ENCODE measurements at places on chromosomes 7 and 10. TPM values are rescaled to one million over a fixed set of nuclear protein-coding genes. Genes with fewer than 3 reads are reported as not detected.

DNA sequence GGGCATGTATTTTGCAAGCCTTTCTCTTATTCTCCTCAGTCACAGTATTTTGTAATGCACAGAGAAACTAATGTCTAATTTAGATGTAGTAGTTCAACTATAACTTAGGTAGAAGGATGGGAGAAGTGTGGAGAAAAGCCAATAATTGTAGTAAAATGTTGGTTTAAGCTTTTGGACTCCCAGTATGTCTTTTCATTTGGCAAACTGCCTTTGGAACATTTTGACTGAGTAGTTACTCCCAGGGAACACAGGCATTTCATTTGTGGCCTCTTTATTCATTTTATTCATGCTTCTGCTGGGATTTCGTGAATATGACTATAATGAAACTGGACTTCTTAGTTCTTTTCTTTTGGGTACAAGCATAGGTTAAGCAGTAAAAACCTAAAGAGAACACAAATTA lies 79.0 kb downstream of the EXOC4 start:
- peak; percentile 35 for DNase-seq

- no peak for DNase-seq
Observed at GRCh38 chr10:24449321-24449740, 240.4 kb downstream of the KIAA1217 start.

DNA sequence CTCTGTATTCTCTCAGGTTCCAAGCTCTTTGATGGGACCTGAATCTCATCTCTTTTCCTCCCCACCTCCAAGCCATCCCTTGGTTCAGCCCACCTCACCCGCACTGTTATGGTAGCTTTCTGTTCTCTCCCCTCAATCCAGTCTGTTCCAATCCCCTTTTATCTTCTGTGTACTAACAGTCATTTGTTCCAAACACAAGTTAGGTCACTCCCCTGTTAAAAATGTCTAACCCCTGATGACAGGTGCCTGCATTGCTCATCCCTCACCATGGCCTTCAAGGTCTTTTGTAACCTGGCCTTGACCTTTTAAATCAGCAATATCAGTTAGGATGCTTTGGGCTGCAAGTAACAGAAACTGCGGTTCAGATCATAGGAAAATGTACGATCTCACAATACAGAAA lies 74.8 kb downstream of the CYP26A1 start:
- DNase-seq, result no peak

DNA sequence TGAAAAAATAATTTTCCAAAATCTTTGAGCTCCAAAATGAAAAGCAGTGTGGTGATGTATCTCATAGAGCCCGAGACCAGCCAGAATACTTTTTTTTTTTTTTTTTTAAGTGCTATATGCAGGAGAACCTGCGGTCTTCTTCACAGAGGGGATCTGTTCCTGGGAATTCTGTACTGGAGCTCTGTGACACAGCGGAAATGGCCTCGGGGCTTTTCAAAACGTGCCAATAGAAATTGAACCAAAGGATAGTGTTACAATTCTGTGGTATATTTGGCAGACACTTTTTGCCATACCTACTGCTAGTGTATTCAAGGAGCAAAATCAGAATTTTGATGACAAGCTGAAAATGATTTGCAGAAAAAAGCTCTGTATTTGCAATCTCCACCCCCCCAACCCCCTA lies 1429.3 kb upstream of the LRRTM3 start:
- no peak for DNase-seq

- no peak for DNase-seq
Observed at GRCh38 chr10:132326344-132326889, 5.6 kb upstream of the LRRC27 start.

GRCh38 chr7:157019718-157020451 lies 9.4 kb upstream of the MNX1 start:
- DNase-seq, result no peak

- no peak for DNase-seq
Observed at GRCh38 chr7:154929006-154929726, 73.8 kb downstream of the PAXIP1 start.

GRCh38 chr10:73207883-73208282 lies 39.2 kb downstream of the DNAJC9 start:
- no peak for DNase-seq

GRCh38 chr7:131839967-131840690 lies 283.7 kb upstream of the PODXL start:
- DNase-seq, result no peak

GRCh38 chr7:87345962-87346371 lies 503 bp downstream of the CROT start:
- no peak for DNase-seq

DNA sequence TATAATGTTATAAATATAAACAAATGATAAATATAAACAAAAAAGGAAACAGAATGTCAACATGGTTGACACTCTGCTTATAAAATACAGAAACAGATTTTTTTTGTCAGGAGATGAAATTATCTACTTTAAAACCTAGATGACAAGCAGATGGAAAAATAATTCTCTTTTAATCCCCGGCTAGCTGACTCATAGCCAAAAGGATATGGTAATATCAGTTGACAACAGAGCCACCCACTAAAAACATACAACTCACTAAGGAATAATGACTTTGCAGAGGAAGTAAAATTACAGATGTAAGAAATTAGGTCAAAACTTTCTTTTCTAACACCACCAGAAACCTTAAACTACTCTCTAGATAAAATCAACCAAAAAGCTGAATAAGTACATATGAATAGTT lies 131.1 kb upstream of the ABCB5 start:
- no peak for DNase-seq

DNA sequence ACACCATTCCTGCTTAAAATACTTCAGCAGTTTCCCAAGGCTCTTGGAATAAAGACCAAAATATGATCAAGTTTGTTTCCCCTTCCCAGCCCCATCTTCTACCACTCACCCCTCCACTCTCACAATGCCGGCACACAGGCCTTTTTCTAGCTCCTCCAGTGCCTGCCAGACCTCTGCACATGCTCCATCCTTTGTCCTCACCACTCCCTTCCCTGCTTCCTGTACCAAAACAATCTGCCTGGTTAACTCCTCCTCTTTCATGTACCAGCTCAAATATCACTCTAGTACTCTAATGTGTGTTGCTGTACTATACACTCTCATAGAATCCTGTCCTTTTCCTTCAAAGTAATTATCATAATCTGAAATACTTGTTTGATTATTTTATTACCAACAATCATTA lies 19.4 kb downstream of the SCRN1 start:
- peak; percentile 66 for DNase-seq

- DNase-seq, result no peak
Observed at GRCh38 chr10:117450940-117451339, 75.7 kb upstream of the PDZD8 start.

GRCh38 chr7:29063872-29064271 lies 82.5 kb downstream of the CPVL start:
- no peak for DNase-seq

DNA sequence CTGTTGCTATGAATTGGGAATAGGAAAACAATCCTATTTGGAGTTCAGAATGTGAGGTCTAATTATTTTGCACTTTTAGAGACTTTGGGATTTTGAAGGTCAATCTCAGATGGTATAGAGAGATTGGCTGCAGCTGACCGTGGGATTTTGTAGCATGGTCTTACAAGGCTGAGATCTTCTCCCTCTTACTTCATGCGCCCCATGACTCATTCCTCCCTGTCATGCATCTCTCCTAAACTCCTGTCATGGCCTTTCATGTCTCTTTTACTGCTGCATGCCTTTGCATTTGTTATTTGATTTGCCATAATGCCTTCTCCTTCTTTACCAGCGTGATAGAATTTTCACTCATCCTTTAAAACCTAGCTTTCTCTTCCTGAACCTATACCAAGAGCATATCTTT lies 133.1 kb downstream of the BBS9 start:
- DNase-seq, result no peak

GRCh38 chr10:99560277-99561126 lies 27.8 kb downstream of the NKX2-3 start:
- peak; percentile 51 for DNase-seq

- no peak for DNase-seq
Observed at GRCh38 chr10:33277135-33277536, 57.3 kb downstream of the NRP1 start.

- DNase-seq, result no peak
Observed at GRCh38 chr10:35271086-35271858, 65.0 kb upstream of the CCNY start.

DNA sequence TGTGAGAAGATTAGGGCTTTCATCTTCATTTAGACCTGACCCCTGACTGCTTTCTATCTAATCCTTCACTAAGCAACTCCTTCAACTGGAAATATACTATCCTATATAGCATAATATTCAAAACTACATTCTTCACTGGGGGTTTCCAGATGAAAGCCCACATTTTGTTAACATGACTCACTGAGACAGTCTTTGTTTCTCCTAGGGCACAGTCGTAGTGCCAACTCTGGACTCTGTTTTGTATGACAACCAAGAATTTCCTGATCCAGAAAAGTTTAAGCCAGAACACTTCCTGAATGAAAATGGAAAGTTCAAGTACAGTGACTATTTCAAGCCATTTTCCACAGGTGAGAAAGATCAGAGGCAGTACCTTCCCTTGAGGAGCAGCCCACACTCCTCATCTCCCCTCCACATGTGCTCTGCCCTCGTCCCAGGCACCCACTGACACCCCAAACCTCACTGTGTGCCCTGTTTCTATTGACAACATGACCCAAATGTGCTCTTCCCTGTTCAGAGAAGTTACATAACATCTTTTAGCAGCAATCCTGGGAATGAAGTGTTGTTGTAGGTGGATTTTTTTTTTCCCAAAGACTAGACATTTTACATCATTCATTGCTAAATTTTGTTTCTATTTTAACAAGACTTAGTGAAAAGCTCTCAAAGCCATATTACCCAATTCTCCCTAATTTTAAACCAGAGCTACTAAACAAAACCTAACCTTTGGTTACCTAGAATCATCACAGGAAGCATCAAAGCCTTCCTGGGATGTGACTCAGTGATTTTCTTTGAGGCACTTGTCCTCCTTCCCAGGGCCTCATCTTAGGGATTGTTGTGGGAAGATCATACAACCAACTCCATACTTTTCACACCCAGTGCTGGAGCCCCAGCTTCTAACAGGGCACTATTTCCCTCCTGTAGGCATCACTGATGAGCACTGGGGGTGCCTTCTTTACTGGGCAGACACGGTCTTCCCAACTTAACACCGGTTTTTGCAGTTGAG lies 10.7 kb downstream of the CYP2E1 start:
- DNase-seq, result no peak

Gene MUC12
- not detected for total RNA-seq

Gene ANKRD2
- 0.41 TPM for total RNA-seq

Gene CPN1
- total RNA-seq, result not detected

Gene THSD7A
- not detected for total RNA-seq

Measured in G401 (cell line).